ENCODE measurements at places on chromosomes 6 and 20.

GRCh38 chr6:16633465-16633864 is 127.8 kb downstream of the ATXN1 start:
- no peak for DNase-seq

- no peak for DNase-seq
Measured at GRCh38 chr20:21090111-21090618, 16.0 kb downstream of the LINC00237 start.

DNA sequence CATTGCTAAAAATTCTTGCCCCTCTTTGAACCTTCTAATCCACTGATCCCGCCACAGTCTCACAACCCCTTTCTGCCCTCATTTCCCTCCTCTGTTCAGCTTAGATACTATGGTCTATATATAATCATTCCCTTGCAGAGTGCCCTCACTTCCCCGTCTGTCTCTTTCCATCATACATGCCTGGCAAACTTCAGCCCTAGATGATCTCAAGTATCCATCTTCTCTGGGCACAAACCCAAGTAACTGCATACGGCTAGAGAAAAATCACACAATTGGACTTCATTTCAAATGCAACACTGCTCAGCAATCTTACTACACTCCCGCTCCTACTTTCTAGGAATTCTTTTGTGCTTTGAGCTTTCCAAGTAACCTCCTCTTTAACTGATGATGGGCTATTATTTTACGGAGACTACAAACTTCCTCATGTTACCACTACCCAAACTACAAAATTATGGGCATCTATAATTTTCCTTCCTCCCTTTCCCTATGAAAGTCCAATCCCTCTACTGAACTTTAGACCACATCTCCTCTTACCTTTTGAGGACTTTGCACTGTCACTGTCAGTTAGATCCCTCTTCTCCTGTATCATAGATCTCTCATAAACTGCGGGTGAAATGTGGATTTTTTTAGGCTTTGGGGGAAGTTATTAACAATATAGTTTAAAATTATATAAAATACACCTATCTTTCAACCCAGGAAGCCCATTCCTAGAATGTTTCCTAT is 135.6 kb downstream of the BTBD9 start:
- DNase-seq: no peak

DNA sequence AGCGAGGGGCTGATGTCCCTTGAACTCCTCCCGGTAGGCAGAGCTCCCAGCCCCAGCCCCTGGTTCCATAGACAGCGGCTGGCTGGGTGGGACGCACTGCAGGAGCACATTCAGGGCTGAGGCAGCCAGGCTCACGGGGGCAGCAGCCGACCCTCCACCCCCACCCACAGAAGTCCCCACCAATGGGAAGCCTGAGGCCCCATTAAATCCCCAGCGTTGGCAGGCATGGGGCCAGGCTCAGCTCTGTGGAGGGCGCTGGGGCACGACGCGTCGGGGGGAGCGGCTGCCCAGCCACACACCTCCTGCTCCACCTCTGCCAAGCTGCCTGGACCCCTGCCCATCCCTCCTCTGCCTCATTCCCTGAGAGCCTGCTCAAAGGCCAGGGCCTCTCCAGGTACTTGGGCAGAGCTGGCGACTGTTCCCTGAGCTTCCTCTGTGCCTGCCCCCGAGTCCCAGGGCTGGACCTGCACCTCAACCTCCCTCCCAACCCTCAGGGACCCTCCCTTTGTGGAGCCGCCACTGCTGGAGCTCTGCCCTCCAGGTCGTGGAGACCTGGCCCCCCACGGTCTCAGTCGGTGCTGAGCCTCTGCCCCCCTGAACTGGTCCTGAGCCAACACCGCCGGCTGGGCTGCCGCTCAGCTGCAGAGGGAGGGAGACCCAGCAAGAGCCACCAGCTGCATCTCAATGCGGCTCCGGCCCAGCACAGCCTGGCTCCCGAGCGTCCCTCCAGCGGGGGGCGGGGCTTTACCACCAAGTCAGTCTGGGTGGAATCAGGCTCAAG is 9.1 kb downstream of the CHRNA4 start:
- DNase-seq: no peak

DNA sequence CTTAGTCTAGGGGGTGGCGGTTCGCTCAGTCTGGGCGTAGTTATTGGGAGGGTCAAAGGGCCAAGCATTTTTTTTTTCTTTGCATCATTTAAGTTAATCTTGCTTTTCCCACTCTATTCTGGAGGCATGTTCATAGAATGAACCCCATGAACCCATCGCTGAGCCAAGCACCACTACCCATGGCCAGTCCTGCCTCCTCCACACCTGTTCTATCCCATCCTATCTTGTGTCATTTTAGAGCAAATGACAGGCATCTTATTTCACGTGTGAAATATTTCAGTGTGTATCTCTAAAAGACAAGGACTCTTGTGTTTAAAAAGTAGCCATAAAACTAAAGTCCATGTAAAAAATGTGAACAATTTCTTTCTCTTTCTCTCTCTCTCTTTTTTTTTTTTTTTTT is 13.9 kb downstream of the SRC start:
- no peak for DNase-seq

- no peak for DNase-seq
Measured at GRCh38 chr6:101516578-101516977, 123.1 kb downstream of the GRIK2 start.

GRCh38 chr6:111291336-111292259 is 191.4 kb downstream of the REV3L start:
- DNase-seq: no peak

GRCh38 chr6:32483968-32484613 is 44.4 kb downstream of the HLA-DRA start:
- DNase-seq: no peak

DNA sequence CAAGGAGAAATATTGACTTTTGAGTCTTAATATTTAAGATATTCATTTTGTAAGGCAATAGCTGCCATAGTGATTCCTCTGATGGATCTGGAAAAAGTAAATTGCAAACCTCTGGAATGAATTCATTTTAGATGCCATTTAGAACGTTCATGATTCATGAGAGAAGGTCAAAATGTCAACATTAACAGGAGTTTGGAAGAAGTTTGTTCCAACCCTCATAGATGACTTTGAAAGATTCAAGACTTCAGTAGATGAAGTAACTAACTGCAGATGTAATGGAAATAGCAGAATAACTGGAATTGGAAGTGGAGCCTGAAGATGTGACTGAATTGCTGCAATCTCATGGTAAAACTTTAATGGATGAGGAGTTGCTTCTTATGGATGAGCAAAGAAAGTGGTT is 100.9 kb upstream of the CCN2 start:
- DNase-seq: no peak

DNA sequence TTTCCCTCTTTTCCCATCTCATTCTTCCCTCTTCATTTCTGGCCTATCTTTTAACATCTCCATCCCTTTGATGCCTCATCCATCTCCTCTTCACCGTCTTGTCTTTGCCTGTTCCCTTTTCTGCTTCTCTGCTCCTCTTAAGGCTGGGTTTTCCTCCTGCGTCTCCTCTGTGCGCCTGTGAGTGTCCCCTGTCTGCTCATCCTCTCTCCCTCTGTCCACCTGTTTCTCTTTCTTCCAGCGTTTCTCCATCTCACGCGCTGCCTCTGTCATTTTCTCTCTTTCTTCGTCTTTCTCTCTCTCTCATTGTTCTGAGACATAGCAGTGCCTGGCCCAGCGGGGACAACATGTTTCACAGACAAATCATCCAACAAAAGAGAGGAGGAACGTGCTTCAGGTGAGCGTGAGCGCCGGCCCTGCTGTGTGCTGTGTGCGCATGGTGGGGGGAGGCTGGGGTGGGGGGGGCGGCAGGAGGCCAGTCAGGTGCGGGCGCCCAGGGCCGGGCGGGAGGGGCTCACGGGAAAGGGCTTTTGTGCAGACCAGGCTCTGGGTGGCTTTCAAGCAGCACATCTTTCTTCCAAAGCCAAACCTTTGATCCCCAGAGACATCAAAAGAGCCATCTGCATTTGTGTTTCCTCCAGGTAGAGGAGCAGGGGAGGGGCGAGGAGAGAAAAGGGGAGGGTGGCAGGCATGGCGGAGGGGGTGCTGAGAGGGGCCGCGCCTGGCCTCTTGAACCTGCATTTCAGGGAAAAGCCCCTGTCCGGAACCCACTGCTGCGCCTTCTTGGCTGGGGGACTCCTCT is 121.3 kb downstream of the VEGFA start:
- no peak for DNase-seq

DNA sequence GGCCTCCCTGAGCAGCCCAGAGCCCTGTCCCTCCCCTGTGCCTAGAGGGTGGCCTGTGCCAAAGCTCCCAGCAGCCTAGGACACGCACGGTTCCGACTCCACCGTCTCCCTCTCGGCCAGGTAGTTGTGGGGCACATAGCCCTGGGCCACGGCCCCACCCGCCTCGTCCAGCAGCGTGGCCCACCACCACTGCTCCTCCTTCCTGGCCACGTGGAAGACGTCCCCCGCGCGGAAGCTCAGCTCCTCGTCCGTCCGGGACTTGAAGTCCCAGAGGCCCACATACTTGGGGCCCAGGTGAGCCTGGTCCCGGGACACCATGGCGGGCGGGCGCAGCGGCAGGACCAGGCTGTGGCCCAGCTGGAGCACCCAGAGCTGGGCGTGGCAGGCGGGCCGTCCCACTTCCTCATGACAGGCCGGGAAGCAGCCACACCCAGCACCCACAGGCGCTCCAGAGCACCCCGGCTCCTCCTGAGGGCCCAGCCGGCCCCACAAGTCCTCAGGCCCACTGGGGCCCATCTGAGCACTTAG is at the start of gene PTK6:
TSS of gene PTK6 (minus strand) at position 380 of the 528 bp plus-strand sequence. CDS start at position 318, 62 bp downstream.
- DNase-seq: no peak

- DNase-seq: no peak
Measured at GRCh38 chr20:41170386-41171105, 33.2 kb downstream of the PLCG1 start.

DNA sequence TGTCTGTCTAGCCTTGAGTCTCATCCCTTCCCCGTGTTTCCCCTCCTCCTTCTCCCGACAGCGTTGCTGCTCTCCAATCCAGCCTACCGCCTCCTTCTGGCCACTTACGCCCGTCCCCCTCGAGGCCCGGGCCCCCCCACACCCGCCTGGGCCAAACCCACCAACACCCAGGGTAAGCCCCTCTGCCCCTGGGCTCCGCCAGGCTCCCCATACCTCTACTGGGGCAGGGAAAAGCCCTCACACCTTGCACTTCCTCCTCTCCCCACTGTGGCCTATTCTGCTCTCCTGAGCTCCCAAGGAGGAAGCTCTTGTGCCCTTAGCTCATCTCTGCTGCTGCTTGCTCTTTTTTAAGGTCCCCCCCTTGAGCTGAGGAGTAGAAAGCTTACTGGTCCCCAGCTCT is 11.0 kb downstream of the DDR1 start:
- no peak for DNase-seq

DNA sequence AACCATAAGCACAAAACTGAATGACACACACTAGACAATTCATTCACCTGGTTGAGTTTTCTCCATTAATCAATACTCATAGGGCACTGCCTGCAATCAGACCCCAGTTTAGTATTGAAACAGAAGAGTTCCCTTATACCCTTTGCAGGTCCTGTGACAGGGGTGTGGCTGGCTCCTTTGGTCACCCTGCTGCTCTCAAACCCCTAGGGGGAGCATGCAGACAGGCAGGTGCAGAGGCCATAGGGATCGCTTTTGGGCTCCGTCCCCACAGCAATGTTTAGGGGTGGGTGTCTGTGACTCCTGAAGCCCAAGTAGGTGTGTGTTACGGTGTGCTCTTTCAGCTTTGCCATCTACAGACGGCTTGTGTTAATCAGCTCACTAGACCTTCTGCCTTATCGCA is 210.4 kb downstream of the CENPW start:
- DNase-seq: no peak

- DNase-seq: peak; percentile 62
Measured at GRCh38 chr6:14876778-14877613, 368.9 kb upstream of the JARID2 start.

DNA sequence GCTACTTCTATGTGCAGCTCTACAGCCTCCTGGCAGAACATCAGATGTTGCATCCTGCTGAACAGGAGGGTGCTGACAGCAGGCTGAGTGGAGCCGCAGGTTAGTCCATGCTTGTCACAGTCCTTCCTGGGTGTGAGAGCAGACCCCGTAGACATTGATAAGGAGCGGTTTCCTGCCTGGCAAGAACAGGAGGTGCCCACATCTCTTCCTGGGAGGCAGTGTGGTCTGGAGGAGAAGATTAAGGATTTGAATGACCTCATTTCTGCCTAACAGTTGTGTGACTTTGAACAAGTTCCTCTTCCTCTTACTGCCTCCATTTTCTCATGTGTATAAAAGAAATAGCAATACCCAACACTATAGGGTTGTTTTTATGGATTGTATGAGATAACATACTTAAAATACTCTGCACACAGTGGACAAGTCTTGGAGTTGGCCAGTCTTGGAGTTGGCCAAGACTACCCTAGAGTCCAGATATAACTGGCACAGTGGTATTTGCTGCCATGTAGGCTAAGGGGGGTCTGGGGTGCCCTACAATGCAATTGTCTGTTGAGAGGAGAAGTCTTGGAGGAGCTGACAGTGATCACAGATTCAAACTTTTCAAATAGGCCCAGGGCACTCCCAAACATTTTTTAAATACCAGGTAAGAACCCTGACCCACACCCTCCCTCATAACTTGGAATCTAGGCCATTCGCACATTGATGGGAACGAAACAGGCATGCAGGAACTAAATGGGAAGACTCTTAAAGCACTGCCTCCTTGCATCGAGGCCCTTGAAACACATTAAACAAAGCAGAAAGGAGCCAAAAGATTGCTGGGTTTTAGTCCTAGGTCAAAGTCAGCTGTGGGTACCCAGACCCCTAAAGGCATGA is 32.6 kb upstream of the TBC1D7 start:
- no peak for DNase-seq

- no peak for DNase-seq
Measured at GRCh38 chr6:747921-748320, 55.0 kb upstream of the EXOC2 start.

GRCh38 chr6:150430815-150431214 is 62.0 kb downstream of the IYD start:
- DNase-seq: no peak

DNA sequence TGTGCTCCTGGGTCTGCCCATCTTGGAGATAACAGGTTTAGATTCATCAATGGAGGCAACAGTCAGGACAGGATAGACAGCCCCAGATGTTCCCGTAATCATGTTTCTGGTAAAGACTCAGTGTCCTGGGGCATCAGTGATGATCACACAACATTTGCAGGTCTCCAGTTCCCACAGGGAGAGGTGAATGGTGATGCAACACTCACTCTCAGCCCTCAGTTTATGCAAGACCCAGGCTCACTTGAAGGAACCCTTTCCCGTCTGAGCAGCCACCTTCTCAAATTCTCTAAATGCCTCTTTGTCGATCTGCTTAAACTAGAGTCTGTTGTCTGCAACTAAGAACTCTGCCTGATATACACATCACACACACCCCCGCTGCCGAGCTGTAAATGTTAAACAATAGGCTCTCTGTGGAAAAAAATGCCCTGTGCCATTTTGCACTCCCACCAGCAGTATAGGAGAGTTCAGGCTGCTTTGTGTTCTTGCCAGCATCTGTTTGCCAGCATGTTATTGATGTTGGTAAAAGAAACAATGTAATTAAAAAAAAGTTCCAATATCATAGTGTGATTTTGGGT is 30.1 kb upstream of the SCP2D1 start:
- no peak for DNase-seq

DNA sequence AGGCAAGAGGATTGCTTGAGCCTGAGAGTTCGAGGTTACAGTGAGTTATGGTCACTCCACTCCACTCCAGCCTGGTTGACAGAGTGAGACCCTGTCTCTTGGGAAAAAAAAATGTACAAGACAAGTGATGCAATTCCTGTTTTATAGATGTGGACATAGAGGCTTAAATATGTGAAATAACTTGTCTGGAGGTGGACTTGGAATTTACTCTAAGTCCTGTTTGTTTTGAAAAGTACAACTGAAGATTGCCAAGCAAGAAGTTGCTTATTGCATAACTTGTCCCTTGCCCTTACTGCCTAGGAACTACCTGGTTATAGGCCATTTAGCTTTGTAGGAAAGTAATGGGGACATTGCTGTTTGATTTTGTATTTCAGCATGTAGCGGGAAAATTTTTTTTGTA is 26.0 kb upstream of the ADIG start:
- no peak for DNase-seq

GRCh38 chr6:24949020-24949569 is 13.3 kb upstream of the RIPOR2 start:
- DNase-seq: peak; percentile 83

All from CD4-positive, alpha-beta T cell treated with Interleukin-6 at 100 ng/mL for 8 hours (primary cell).